ENCODE measurements at places on chromosomes 7 and 10.

DNA sequence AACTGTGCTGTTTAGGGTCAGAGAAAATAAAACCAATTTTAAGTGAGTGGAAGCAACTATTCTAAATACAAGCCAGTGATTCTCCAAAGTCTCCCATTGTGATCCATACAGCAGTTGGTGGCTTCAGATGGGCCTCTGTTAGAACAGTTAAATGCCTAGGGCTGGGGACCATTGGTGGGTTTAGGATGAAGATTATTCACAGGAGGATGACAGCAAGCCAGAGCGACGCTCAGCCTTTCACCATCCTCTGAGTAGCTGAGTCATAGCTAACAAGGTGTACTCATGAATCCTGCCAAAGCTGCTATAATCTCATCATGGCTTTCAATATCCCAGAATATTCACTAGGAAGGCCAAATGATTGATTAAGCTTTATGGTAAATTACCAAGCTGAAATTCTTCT, 39.6 kb downstream of the STARD3NL start:
- DNase-seq = no peak

- DNase-seq = no peak
These were observed 118.1 kb upstream of the SEM1 start for GRCh38 chr7:96827701-96828100.

DNA sequence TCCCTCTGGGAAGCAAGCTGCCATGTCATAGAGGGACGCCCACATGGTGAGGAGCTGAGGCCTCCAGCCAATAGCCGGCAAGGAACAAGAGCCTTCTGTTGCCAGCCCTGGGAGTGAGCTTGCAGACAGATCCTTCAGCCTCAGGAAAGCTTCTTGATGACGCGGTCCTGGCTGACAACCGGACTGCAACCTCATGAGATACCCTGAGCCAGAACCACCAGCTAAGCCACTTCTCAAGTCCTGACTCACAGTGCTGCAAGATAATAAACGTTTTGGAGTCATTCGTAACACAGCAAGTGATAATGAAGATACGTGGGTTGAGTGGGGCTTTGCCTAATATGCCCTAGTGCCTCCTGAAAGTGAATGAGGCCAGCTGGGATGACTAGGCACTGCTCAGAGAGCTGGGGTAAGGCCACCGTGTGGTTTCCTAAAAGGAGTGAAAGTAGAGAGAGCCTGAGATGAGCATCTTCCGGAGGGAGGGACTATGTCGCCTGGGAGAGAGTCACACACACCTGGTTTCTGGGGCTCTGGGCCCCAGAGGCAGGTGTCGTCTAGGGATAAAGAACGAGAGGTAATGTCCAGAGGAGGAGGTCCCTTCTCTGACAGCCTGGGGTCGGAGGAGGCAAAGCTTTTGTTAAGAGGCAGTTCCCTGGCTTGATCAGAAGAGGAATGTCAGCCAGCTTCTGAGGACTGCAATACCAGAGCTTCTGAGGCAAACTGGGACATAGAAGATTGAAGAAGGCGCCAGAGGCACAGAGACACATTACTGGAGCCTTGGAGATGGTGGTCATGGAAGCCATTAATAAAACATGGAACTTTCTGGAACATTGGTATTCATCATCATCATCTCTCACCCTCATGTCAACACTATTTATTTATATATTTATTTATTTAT, 53.6 kb downstream of the PYROXD2 start:
- DNase-seq = peak; percentile 99

GRCh38 chr10:85604136-85604725, 762.4 kb downstream of the GRID1 start:
- DNase-seq = no peak

- no peak for DNase-seq
These were observed 28.7 kb downstream of the WIPI2 start for GRCh38 chr7:5218564-5219360.

GRCh38 chr7:101884671-101885596, 67.5 kb downstream of the CUX1 start:
- DNase-seq = no peak

GRCh38 chr7:25557930-25558329, 329.6 kb upstream of the NPVF start:
- DNase-seq = no peak

- DNase-seq = no peak
These were observed 36.7 kb downstream of the TMEM248 start for GRCh38 chr7:66957595-66958290.

- peak; percentile 70 for DNase-seq
These were observed at the start of gene ZNF485 for GRCh38 chr10:43606323-43607198. ZNF485 (plus strand) TSS chr10:43606438; CDS start chr10:43607051, 613 bp downstream.

GRCh38 chr10:58414270-58415041, 29.2 kb downstream of the TFAM start:
- peak; percentile 89 for DNase-seq

GRCh38 chr10:109995595-109995994, 12.2 kb upstream of the ADD3 start:
- DNase-seq = no peak

DNA sequence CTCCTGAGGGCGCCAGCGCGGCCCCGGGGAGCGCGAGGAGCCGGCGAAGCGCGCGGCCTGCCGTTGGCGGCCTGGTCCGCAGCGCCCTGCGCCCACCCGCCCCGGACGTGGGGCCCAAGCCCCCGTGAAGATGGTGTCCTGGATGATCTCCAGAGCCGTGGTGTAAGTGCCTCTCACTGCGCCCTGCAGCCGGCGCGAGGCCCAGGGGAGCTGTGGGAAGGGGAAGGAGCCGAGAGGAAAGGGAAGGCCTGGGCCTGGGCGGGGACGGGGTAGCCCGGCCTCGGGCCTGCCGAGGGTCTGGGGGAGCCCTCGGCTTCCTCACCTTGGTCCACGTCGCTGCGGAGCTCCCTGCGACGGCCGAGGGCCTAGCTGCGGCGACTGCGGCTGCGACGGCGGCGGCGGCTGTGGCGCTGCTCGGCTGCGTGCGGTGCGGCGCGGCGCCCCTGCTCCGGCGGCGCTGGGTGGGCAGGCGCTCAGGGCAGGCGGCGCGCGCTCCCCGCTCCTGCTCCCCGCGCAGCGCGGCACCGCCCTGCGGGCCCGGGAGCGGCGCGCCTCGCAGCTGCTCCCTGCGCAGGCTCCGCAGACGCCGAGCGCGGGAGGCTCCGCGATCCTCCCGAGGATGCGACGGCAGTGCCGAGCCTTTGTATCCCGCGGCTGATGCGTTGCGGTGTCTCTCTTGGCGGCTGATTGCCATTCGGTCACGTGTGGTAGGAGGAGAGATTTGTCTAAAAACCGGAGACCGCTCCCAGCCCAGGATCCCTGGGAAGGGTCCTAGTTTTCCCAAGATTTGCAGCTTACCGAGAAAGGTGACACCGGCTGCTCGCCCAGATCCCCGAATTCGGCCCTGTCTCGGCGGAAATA, 445 bp downstream of the REEP3 start:
- peak; percentile 74 for DNase-seq

DNA sequence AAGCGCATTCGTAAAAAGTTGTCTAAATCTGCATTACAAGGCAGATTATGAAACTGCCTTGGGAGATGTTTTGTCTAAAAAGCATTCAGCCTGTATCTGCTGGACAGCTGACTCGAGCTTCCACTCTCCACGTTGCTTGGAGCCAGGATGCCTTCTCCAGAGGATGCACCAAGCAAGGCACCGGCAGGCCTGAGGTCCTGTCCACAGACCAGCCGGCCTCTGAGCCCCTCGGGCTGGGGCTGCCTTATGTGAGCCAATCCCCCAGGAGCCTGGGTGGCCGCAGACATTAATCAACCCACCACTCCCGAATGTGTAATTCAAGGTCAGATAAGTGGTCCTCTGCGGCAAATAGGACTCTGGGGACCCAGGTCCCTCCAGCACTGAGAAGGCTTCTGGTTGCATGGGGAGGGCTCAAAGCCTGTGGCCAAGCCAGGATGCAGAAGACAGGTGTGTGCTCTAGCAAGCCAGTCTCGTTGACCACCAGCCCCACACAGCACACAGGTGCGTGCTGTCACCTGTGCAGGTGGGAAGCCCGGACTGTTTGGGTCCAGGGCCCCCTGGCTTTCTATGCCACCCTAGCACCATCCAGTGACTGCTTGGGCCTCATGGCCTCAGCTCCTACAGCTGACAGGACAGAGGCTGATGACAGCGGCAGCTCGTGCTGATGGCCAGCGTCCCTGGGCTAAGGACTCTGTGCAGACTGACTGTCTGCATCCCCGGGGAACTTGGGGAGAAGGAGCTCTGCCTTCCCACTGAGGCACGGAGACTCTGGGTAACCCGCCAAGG, 4.8 kb upstream of the RET start:
- DNase-seq = no peak

- DNase-seq = no peak
These were observed 158.5 kb downstream of the C10orf105 start for GRCh38 chr10:71561003-71561574.

- DNase-seq = no peak
These were observed 469 bp downstream of the MSS51 start for GRCh38 chr10:73432646-73433537.

GRCh38 chr10:103491729-103492364, 1.7 kb upstream of the NEURL1 start:
- peak; percentile 90 for DNase-seq

- DNase-seq = no peak
These were observed 43.9 kb downstream of the APBB1IP start for GRCh38 chr10:26481914-26482550.

GRCh38 chr7:19249281-19249680, 104.1 kb upstream of the FERD3L start:
- DNase-seq = peak; percentile 25

- DNase-seq = no peak
These were observed 5.4 kb downstream of the LRRC4 start for GRCh38 chr7:128025819-128026218.

- no peak for DNase-seq
These were observed 837.7 kb upstream of the AUTS2 start for GRCh38 chr7:68760556-68760955.

DNA sequence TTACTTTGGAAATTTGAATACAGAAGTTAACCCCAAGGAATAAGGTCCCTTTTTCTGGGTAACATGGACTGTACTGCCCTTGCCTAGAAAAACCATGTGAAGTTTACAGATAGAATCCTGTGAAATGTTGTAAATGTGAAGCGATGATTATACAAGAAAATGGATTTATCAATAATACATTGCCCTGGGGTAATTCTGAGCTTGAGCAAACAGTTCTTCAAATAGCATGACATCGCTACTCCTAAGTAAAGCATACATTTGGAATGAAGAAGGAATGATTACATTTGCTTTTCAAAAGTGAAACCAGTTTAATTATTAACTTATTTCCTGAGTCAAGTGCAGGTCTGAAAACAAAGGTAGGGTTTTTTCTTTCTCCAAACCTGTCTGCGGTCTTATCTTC, 43.3 kb upstream of the FZD8 start:
- DNase-seq = no peak

GRCh38 chr7:79293655-79294142, 159.8 kb downstream of the MAGI2 start:
- peak; percentile 21 for DNase-seq

DNA sequence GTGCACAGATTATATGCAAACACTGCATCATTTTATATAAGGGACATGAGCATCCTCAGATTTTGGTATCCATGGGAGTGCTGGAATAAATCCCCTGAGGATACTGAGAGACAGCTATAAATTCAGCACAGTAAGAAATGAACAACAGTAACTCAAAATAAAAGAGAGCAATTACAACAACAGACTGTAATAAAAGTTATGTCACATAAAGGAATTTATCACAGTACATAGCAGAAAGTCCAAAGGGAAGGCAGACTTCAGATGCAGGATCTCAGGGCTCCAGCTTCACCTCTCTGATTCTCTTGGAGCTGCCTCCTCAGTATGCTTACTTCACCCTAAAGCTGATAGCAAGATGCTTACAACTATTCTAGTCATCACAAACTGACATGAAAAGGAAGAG, 43.9 kb upstream of the STRIP2 start:
- DNase-seq = no peak

GRCh38 chr7:31687024-31687748, at the start of gene PPP1R17:
PPP1R17 (plus strand) TSS chr7:31687215; CDS start chr7:31692442, 5,227 bp downstream.
- DNase-seq = no peak

GRCh38 chr7:25090374-25090773, 34.7 kb downstream of the CYCS start:
- DNase-seq = no peak

- DNase-seq = no peak
These were observed 13.6 kb downstream of the ENTPD7 start for GRCh38 chr10:99672884-99673283.

GRCh38 chr10:119340893-119341458, 133.6 kb downstream of the GRK5 start:
- no peak for DNase-seq

GRCh38 chr10:77120666-77121376, 516.8 kb downstream of the KCNMA1 start:
- DNase-seq = no peak

DNA sequence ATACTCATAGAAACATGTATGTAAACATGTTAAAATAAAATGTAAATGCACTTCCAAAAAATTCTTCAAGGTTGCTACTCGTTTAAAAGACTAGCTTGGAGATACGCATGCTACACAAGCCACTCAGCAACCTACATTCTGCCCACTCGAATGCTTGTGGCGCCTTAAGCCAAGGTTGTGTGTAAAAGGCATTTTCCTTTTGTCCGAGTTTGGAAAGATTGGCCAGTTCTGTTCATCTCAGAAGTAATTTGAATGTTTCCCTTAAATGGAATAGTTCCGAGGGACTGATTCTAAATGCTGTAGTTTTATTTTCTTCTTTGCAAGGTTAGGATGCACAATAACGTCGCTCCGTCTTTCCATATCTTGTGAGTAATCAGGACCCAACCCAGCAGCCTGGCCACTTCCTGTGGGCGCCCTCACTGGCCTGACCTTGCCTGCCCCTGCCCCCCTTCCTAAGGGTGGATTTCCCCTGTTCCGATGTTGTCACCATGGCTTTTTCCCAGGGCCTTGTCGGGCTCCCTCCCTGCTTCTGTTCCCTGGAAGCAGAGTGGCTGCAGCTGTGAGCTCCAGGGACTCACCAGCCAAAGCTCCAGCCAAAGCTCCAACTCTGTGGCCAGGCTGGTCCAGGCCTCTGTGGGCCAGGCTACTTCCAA, 70.6 kb downstream of the PTPRE start:
- DNase-seq = peak; percentile 67

GRCh38 chr7:32070406-32071360, at the start of gene PDE1C:
PDE1C (minus strand) TSS chr7:32070407.
- DNase-seq = no peak

DNA sequence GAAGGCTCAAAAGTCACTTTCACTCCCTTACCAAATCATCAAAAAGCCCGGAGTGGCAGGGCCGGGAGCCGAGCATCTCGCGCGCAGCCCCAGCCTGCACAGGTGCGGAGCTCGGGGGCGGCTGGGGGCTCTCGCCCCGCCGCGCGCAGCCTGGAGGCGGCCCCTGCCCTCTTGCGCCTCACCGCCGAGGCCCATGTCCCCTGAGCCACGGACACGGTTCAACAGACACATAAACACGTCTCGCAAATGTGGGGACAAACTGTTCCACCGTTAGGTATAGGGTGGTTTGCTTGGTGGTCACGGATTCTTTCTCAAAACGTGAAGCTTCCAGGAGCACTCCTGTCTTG, 700 bp downstream of the GSAP start:
- no peak for DNase-seq

Data from fibroblast of pulmonary artery (primary cell).